ENCODE measurements at places on chromosomes 13 and 19.

GRCh38 chr13:86900906-86901305 is 770.3 kb upstream of the SLITRK5 start:
- DNase-seq: no peak

DNA sequence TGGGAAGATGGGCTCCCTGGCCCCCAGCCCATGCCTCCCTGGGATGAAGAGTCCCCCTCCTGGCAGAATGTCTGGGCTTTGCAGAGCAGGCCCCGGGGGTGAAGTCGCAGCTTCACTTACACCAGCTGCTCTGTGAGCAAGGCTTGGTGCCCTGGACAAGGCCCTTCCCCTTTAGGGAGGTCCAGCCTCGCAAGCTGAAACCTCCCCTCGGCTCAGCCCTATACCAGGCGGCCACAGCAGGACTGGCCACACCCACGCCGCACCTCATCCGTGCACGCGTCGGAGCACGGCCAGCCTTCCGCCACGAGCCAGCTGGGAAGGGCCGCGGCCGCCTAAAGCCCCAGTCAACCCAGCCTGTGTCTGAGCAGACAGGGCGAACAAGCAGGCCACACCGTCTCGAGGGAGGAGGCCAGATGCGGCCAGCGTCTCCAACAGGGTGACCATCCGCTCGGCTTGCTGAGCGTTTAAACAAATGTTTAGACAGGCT is 83.2 kb upstream of the MCF2L start:
- DNase-seq: peak; percentile 39

- no peak for DNase-seq
Measured at GRCh38 chr19:51421229-51422052, 4.0 kb upstream of the SIGLEC10 start.

DNA sequence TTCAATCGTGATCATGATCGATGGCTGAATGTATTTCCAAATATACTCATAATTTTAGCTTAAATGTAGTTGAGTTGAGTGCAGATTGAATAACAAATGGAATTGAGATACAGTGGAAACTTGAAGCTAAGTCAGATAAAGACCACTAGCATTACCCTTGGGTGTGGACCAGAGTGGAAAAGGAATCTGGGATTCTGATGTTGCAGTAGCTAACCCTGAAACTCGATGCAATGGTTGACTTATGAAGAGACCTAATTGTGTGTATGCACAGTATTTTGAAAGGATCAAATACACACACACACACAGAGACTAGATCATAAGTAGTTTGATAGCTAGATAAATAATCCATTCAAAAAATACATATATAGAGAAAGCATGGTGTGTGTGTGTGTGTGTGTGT is 135.8 kb downstream of the RXFP2 start:
- no peak for DNase-seq

DNA sequence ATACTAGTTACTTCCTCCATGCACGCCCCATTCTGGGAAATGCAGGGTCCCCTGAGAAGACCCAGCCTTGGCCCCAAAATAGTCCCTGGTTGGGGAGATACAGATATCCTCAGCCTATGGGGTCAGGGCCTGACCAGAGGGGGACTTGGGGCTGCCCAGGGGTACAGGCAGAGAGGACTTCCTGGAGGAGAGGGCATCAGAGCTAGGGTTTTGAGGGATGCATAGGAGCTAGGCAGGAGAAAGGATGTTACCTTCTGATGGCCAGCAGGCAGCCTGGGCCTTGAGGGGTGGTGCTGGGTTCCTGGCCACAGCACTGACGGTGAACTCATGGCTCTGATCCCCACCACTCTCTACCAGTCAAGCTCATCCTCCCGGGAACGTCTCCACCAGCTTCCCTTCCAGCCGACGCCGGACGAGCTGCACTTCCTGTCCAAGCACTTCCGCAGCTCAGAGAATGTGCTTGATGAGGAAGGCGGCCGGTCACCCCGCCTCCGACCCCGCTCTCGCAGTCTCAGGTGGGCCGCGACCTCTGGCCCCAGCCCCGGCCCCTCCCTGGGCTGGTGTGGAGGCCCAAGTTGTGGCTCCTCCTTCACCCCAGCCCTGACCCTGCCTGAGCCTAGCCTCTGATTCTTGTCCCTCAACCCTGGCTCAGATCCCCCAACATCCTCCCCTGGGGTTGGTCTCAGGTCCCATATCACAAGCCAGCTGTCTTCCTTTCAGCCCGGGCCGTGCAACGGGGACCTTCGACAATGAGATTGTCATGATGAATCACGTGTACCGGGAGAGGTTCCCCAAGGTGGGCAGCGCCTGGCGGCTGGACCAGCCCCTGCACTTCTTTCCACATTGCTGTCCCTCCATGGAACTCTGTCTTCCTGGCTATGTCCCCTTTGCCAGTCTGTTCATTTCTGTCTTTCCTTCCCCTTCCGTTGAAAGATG is 25.6 kb downstream of the MAST3 start:
- no peak for DNase-seq

DNA sequence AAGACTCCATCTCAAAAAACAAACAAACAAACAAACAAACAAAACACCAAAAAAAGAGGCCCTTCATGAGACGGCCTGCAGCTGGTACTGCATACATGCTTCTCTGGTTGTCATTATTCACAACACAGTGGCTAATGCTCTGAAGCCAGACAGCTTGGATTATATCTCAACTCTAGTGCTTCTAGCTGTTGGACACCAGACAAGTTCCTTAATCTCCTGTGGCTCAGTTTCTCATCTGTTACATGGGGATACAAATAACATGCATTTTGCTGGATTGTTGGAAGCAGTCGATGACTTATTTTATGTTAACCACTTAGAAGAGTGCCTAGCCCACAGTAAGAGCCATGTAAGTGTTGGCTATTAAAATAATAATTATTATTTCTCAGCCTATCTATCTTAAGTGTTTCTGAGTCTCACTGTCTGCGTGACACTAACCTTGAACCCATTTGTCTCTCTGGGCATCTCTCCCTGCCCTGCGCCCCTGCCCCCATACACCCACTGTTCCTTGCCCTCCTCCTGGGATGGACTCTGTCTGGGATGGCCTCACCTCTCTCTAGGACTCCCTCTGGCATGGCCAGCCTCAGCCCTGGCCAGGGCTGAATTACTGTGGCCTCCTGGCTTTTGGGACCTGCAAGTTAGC is 3.1 kb upstream of the JUNB start:
- no peak for DNase-seq

DNA sequence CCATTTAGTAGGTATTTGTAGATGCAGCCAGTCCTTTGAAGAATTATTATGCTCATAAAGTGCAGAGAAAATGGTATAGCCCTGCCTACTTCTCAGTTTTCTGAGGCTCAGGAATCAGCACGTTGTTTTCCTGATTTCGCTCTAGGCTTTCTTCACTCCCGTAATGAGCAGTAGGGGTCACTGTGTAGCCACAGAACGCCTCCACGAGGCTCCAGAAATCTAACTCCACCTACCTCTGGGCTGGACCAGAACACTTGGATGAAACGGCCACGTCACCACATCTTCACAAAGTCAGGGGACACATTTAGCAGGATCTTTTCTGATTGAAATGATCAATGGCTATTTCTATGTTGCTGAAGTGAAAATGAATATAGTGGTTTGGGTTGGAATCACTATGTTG is 49.8 kb upstream of the GTF3A start:
- DNase-seq: peak; percentile 52

- no peak for DNase-seq
Measured at GRCh38 chr13:33006638-33007037, 9.6 kb upstream of the KL start.

GRCh38 chr19:18542941-18543813 is at the start of gene FKBP8:
Gene FKBP8 (minus strand): TSS chr19:18543573. CDS start chr19:18541970, 1,603 bp downstream.
- peak; percentile 56 for DNase-seq

GRCh38 chr19:14764401-14764800 is 14.0 kb downstream of the ADGRE2 start:
- no peak for DNase-seq

DNA sequence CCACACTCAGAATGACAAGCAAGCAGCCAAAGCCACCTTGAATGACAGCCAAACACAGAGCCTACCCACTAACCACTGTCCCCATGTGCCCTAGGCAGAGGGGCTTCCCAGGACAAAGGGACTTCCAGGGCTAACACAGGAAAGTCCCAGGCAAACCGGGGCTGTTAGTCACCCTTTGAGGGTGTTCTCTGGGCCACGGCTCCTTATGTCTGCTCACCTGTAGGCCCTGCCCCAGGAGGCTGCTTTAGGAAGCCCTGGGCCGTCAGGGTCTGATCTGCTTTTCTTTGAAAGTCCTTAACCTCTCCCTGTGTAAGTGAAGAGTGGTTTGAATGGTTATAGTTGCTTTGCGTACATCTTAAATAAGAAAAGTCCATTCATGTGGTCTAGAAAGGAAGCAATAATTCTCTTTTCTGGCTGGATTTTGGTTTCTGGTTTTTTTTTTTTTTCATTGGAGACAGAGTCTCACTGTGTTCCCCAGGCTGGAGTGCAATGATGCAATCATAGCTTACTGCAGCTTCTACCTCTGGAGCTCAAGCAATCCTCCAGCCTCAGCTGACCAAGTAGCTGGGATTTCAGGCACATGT is 161.4 kb downstream of the EFNB2 start:
- peak; percentile 39 for DNase-seq

DNA sequence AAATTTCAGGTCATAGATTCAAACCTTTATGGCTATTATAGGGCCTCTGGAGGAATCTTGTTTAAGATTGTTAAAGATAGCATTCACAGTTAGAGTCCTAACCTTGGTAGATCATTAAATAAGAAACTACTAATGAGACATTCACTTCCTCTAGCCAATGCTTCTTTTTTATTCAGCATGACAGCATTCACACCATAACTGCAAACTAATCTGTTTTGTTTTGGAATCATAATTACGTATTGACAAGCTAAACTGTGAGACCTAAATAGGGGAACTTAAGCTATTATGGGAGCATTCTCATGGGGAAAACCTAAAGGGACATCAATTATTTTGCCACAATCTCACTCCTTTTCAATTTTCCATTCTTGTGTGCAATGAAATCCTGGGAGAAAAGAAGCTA is 653.8 kb downstream of the PCDH9 start:
- DNase-seq: no peak

DNA sequence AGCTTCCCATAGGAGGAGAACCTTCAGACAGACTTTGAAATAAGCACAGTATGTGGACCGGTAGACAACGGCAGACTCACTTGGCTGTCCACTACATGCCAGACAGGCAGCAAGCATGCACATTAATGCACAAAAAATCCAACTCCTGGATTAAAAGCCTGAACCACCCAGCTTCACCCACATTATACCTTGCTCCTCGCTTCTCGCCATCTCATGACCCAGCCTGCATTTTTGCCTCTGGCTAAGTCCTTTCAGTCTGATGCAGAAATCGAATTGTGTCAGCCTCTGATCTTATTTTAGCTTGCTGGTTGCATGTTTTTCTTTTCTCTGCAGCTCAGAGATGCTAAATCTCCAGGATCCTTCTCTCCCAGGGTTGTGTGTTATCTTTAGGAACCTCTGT is 358.7 kb downstream of the RFC3 start:
- no peak for DNase-seq

GRCh38 chr19:13875824-13876223 is 1.1 kb upstream of the NANOS3 start:
- no peak for DNase-seq

GRCh38 chr13:21008026-21008425 is 53.4 kb downstream of the LATS2 start:
- no peak for DNase-seq

DNA sequence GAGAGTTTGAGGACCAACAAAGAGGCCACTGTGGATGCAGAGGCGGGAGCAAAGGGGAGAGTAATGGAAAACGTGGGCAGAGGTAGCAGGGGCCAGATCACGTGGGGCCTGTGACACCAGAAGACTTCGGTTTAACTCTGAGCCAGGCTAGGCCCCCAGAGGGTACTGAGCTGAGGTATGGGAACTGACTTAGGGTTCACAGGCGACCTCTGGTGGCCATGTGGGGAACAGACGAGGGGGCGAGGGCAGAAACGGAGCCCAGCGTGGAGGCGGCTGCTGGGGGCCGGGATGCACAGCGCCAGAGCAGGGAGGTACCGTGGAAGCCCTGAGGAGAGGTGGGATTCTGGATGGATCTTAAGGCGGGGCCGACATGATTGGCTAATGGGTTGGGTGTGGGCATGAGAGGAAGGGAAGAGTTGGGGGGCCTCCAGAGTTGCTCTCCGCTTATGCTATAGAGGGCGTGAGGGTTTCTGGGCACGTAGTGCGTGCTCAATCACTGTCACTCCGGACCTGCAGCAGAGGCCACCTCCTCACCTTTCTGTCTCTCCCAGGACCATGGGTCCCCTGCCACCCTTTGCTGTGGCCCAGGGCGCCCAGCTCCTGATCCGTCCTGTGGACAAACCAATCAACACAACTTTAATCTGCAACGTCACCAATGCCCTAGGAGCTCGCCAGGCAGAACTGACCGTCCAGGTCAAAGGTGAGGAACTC is 13.7 kb downstream of the PVR start:
- DNase-seq: no peak

DNA sequence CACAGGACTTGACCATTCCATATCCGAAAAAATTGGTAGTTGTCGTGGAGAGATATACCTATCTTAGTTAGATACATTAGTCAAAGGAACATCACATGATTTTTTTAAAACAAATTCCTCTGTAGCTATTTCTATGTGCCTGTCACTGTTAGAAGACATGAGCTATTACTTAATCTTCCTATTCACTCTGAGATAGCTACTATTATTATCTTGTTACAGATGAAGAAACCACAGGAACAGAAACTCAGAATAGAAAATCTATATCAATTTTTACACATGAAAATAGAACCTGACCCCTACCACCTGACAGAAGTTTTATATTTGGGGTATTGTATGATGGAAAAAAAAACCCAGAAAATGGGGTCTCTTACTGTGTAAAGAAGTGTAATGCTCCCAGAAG is 68.9 kb upstream of the TDRD3 start:
- DNase-seq: no peak

DNA sequence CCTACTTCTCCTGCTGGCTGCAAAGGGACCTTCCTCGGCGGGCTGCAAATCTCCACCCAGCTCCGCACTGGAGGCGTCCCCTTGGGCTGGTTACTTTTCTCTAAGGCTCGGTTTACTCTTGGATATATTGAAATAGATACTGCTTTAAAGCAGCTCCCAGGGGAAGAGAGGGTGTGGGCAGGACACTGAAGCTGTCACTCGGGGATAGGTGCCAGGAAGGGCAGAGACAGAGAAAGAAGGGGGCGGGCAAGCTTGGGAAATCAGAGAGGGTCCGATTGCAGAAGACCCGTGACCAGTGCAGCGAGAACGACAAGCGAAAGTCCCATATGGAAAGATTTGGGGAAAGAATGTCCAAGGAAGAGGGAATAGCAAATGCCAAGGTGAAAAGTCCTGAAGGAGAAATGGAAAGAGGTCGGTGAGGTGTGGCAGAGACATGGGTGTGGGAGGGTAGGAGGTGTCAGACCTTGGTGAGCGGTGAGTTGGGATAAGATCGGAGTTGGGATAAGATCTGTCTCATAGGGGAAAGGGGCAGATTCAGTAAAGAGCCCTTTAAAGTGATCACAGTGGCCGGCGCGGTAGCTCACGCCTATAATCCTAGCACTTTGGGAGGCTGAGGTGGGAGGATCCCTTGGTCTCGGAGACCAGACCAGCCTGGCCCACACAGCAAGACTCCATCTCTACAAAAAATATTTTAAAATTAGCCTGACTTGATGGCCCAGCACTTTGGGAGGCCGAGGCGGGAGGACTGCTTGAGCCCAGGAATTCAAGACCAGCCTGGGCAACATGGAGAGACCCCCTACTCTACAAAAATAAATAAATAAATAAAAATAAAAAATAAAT is 618 bp downstream of the THSD8 start:
- DNase-seq: no peak

All from AG09309 (cell line).